Stimulated activated CD8-positive, alpha-beta memory T cell treated with anti-CD3 and anti-CD28 coated beads, Interleukin-12 subunit alpha, Interleukin-12 subunit beta, amount 100 ng/mL, for 1 hour (primary cell): ENCODE measurements at places on chromosomes 7 and 10.

DNA sequence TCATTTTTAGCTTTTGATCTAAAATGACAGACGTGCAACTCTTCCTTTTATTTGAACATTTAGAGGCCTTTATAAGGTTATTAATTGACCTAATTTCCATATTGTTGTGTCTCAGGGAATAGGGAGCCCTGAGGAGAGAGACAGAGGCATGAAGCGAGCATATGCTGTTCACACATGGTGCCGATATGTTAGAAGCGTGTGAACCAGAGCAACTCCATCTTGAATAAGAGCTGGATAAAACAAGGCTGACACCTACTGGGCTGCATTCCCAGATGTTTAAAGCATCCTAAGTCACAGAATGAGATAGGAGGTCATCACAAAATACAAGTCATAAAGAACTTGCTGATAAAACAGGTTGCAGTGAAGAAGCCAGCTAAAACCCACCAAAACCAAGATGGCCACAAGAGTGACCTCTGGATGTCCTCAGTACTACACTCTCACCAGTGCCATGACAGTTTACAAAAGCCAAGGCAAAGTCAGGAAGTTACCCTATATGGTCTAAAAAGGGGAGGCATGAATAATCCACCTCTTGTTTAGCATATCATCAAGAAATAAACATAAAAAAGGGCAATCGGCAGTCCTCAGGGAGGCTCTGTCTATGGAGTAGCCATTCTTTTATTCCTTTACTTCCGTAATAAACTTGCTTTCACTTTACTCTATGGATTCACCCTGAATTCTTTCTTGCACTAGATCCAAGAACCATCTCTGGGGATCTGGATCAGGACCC lies 80.1 kb downstream of the SEC61G start:
- no peak for DNase-seq

DNA sequence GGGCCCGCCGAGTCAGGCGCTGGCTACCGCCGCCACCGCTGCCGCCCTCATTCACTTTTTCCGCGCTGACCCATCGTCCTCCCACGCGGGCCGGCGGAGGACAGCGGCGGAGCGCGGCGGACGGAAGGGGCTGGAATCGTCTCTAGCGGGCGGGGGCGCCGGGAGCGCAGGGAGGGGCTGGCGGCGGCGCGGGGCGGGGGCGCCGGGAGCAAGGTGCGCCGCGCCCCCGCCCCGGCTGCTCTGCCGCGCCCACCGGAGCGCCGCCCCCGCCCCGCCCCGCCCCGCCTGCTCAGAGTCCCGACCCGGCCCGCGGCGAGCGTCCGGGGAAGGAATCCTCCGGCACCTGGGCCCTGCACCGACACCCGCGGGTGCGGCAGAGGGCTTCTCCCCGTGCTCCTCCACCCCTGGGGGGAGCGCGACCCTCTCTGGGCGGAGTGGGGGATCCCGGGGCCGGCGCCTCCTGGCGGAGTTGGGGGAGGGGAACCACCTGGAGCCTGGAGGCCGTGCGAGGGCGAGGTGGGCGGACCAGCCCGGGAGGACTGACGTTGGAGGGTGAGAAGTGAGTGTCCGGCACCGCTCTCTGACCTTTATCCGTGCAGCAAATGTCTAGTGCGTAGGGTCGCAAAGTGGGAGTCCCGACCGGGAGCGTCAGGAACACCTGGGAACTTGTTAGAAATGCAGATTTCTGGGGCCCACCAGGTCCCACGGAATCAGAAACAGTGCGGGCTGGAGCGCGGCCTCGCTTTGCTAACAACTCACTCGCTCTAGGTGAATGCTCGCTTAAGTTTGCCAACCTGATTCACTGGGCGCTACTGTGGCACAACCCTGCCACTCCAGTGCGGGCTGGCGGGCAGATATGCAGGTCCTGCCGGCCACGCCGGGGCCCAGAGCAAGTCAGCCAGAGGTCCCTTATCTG lies at the start of gene COBL:
COBL (minus strand) TSS at position 144 of the 916 bp plus-strand sequence. CDS start 176 bp downstream, outside the sequence.
- no peak for DNase-seq

DNA sequence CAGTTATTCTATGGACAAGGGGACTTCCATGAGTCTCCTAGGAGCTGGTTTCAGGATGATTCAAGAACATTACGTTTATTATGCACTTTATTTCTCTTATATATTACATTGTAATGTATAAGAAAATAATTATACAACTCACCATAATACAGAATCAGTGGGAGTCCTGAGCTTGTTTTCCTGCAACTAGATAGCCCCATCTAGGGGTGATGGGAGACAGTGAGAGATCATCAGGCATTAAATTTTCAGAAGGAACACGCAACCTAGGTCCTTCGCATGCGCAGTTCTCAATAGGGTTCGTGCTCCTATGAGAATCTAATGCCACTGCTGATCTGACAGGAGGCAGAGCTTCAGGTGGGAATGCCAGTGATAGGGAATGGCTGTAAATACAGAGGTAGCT lies 137.9 kb downstream of the ANKRD30A start:
- DNase-seq, result no peak

- DNase-seq, result no peak
Observed at GRCh38 chr7:46076527-46076926, 155.5 kb upstream of the IGFBP3 start.

- no peak for DNase-seq
Observed at GRCh38 chr10:66321723-66322665, 603.8 kb upstream of the LRRTM3 start.

DNA sequence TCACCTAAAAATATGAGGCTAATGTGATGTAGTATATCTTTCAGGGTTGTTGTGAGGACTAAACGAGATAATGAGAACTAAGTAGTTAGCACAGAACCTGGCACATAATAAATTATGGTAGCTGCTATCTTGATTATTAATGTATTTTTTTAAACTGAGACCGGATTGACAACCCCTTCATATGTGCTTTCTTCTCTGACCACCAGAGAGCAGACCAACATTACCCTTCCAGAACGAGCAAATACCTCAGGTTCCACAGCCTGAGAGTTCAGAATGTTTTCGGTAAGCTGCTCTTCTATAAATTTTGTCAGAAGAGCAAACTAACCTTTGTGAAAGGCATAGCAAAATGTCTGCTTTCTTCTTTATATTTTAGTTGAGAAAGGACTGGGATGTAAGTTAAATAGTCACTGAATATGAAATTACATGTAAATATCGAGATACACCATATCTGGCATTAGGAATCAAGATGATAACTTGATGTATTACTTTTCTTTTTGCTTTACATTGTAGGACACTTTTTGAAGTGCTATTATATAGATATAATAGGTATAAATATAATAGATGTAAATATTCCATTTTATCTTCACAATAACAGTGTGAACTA lies 13.6 kb upstream of the BPGM start:
- DNase-seq, result no peak

DNA sequence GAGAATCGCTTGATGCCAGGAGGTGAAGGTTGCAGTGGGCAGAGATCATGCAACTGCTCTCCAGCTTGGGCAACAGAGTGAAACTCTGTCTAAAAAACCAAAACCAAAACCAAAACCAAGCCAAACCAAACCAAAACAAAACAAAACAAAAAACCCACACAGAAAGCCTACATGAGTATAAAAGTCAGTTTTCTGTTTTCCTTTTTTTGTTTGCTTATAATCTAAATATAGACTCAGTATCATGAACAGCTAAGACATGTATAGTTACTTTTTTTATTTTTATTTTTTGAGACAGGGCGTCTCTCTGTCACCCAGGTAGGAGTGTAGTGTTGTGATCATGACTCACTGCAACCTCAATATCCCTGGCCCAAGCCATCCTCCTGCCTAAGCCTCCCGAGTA lies 16.8 kb upstream of the MTPN start:
- DNase-seq, result no peak

DNA sequence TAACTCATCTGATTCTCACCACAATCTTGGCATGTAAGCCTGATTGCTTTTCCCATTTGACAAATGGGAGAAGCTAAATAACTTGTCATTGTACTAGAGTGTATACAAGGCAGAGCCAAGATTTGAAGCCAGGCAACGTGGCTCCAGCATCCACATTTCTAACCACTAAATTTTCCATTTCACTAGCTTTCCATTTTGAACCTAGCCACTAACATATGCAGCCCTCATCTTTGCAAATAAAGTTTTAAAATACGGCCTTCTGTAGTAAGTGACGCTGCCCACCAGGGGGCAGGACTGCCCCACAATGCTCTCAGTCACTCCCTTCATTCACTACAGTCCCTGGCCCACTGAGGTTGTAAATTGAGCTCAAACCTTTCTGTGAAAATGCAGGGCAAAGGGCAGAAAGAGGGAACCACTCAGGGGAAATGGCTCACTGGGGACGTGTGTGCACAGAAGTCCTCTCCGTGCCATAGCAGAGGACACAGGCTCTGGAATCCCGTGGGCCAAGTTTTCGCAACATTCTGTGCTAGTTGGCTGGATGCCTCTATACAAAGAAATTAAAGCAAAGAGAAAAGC lies 315.7 kb downstream of the TNS3 start:
- DNase-seq, result no peak

- DNase-seq, result peak; percentile 24
Observed at GRCh38 chr7:131108212-131108940, 219.3 kb upstream of the MKLN1 start.

DNA sequence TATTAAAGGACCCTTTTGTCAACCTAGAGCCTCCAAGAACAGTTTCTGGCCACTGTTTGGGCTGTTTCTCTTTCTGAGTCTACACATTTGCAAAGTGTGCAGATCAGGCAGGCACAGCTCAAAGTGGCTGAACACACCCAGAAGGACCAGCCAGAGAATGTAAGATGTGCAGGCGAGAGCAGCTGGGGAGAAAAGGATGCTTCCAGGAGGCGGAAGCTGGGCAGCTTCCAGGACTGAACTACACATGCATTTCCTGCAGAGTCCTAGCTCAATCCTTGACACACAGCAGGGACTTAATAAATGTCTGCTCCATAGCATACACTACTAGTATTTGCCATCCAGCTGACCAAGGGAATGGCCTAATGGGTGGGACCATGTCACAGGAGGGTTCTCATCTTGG lies 70.9 kb downstream of the CTBP2 start:
- DNase-seq, result no peak

GRCh38 chr7:151732834-151733592 lies 143.9 kb downstream of the PRKAG2 start:
- DNase-seq, result no peak

DNA sequence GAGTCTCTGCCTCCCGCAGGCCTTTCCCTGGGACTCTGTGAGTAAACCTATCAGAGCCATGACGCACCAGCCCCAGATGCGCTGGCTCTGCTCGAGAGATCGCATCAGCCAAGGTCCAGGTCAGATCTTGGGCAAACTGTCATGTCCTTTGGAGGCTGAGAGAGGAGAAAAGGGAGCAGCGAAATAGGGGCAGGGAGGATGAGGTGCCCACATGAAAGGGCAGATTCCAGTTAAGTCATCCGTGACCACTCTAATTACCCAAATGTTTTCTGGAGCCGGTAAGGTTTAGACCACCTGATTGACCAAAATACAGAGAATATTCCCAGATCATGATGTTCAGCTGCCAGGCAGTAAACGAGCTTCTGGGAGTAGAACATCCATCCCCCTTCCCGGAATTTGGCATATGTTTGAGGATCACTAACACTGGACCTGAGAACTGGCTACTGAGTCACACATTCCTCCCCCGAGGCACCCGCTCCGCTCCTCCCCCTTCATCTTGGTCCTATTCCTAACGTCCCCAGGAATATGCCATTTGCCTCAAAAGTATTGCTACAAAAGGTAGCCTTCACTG lies 88.0 kb downstream of the FGFR2 start:
- no peak for DNase-seq

GRCh38 chr10:98168147-98168546 lies 33.7 kb downstream of the R3HCC1L start:
- DNase-seq, result no peak

- no peak for DNase-seq
Observed at GRCh38 chr7:20219446-20220292, 2.5 kb upstream of the MACC1 start.

DNA sequence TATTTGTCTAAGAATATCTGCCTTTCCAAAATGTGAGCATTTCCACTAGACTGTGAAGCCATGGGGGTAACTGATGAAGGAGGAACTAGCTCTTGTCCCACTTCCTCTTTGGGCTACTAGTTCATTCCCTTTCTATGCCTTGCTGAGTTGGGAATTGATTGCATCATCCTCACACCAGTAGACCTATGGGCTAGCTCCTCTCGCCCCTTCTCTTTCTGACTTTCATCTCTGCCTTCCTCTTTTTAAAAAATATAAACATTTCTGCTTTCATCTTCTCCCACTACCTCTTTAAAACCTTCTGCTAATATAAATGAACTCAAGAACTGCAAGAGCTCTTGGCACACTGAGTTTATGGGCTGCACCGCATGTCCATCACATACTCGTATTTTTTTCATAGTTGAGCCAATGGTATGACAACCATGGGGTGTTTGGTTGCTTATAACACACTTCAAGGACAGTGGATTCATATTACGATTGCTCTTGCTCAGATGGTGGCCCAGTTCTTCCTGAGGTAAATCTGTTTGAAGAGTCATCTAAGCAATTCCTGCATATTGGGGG lies 182.0 kb downstream of the REEP3 start:
- no peak for DNase-seq
